Activated B cell treated with CpG ODN at 0.5 μM for 24 hours (primary cell): ENCODE measurements at places on chromosomes 6 and 20. TPM values are rescaled to one million over a fixed set of nuclear protein-coding genes. Genes with fewer than 3 reads are reported as not detected.

DNA sequence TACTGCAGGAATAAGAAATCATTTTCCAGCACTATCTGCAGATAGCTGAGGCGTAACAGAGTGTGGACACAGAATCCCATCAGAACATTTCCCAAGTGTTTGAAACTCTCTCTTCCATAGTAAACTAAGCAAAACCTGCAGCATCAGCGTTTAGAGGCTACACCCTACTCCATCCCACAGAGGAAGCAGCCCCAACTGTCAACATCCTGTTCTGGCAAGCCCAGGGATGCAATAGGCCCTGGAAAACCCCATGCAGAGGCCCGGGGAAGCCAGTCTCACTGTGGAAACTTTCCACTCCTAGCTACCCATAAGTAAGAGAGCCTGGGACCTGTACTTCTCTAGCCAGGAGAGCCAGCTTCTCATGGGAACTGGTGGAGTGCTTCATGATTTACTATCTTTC, 129.4 kb downstream of the LY86 start:
- peaks cover 7% of the 10 kb centered on the region for H3K27me3 ChIP-seq
- H3K4me1 ChIP-seq = peaks cover 11% of the 10 kb centered on the region
- no peak overlapping the region for H3K27ac ChIP-seq
- DNase-seq = no peak

DNA sequence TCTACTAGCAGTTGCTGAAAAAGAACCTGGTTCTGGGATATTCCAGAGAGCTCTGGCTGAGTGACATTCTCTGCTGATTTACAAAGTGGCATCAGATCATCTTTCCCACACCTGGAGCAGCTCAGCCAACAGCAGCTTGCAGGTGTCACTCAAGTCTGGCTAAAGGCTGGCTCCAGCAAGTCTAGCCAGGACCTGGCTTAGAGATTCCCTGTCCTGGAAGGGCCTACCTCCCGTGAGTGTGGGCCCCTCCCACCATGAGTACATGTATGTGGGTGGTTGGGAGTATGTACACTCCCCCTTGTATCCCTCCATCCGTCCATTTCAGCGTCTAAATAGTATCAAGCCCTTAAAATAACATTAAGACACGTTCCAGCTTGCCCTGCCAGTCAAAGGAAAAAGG, 539.3 kb upstream of the ID4 start:
- no peak overlapping the region for H3K27ac ChIP-seq
- no peaks in the 10 kb centered on the region for H3K27me3 ChIP-seq
- DNase-seq = no peak
- no peaks in the 10 kb centered on the region for H3K36me3 ChIP-seq
- H3K4me3 ChIP-seq = no peak overlapping the region

PPIL6 gene
- 0.73 and 0.91 TPM in 2 replicates for total RNA-seq

MCM9 gene
- total RNA-seq = 33.3 and 37.0 TPM in 2 replicates

DNA sequence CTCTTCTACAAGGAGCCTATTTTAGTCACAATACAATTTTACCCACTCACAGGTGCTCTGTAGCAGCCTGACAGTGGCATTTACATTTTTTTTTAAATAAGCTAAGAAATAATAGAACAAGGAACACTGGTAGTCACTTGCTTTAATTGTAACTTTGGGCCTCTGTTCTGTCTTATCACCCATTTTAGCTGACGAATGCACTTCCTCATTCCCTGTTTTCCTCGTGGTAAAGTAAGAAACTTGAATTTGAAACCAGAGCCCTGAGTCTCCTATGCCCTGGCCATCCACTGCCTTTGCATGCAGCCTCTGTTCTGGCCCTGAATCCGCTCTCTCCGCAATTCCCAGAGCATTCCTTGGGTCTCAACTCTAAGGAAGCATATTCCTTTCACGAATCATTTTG, 550.6 kb downstream of the PTPRT start:
- H3K36me3 ChIP-seq = no peaks in the 10 kb centered on the region
- DNase-seq = no peak
- H3K4me1 ChIP-seq = no peaks in the 10 kb centered on the region
- no peak overlapping the region for H3K4me3 ChIP-seq
- H3K27ac ChIP-seq = no peak overlapping the region

DNA sequence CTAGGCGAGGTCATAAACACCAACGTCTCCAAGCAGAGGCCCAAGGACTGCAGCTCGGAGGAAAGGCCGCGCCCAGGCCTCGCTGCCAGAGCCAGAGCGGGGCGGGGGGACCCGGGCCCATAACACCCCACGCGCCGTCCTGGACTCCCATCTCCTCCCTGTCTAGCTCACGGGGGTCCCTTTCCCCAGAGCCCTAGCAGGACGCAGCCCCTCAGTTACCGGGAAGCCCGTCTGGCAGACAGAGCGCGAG, 44.9 kb downstream of the MDFI start:
- peaks cover 36% of the 10 kb centered on the region for H3K36me3 ChIP-seq
- peaks cover 20% of the 10 kb centered on the region for H3K4me1 ChIP-seq
- DNase-seq = no peak
- peak overlapping the region; percentile 78 for H3K4me3 ChIP-seq
- peak overlapping the region; percentile 83 for H3K27ac ChIP-seq
- no peaks in the 10 kb centered on the region for H3K27me3 ChIP-seq
